ENCODE measurements at places on chromosomes 13 and 19.

GRCh38 chr13:35600137-35600536, 123.6 kb upstream of the MAB21L1 start:
- no peak for DNase-seq

GRCh38 chr13:110563463-110563774, 1.9 kb upstream of the RAB20 start:
- DNase-seq = no peak

DNA sequence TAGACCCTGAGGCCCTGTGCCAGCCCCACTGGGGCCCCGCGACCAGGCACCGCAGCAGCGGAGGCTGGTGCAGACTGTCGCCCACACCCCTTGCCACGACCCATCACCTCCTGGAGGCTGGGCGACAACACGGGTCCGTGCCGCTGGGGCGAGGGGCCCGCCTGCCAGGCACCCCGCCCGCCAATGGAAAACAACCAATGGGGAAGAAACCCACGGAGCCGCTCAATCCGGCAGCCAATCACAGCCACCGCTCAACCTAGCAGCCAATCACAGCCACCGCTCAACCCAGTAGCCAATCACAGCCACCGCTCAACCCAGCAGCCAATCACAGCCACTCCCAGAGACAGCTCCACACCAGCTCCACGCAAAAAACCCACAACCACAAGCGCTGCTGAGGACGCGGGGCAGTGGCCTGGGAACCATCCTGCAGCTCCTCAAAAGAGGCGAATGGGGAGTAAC, 29.7 kb downstream of the GPX4 start:
- DNase-seq = peak; percentile 79

GRCh38 chr13:35744566-35745178, 268.2 kb upstream of the MAB21L1 start:
- no peak for DNase-seq

- no peak for DNase-seq
Measured at GRCh38 chr13:100610391-100611347, 22.1 kb upstream of the GGACT start.

DNA sequence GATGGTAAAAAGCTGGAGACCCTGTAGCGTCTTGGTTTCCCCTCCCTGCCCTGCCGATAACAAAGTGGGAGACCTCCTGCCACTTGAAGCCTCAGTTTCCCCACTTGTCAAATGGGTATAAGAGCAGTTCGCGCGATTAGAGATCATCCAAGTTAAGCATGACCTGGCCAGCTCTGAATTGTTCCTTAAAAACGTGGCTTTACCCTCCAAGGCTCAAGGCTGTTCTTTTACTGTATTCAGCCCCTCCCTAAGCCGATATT, 421 bp downstream of the TNPO2 start:
- no peak for DNase-seq

GRCh38 chr13:41137241-41137640, 4.6 kb upstream of the KBTBD6 start:
- no peak for DNase-seq

DNA sequence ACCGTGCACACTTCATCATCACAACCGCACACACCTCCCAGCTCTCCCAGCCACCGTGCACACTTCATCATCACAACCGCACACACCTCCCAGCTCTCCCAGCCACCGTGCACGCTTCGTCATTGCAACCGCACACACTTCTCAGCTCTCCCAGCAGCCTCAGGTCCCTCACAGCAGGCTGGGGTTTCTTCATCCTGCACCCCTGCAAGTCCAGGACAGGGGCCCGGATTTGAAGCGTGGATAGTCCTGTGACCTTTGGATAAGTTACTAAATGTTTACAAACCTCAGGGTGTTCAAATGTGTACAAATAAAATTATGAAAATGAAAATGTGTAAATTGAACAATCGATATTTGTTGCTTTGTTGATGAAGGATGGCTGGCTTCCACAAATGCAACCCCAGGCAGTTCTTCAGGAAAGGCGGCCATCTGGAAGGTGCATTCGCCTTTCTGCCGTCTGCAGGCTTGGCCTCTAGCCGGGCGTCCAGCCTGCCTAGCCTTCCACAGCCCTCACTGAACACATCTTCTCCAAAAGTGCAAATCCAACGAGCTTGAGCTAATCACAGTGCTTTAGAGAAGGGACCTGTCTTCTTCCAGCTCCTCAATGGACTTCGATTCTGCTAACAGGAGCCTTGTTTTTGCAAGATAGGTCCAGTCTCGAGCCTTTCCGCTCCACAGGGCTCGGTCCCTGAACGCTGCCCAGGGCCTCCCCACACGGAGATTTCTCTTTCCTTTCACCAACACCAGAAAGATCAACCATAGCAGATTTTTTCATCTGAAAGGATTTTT, 74.2 kb downstream of the SPACA7 start:
- DNase-seq = no peak

DNA sequence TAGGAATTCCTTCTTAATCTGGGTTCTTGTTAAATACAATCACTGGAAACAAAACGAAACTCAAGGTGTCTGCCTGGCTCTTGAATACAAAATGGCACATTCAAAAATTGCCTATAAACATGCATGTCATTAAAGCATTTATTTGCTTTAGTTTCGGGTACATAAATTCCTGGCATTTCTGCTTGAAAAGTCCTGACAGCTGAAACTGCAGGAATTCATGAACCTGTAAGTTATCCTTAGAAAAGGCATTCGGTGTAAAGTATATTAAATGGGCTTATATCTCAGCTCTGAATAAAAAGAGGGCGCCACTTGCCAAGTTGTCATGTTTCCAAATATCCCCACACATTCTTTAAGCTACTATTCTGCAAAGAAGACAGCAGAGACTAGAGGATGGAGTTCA, 32.9 kb downstream of the RXFP2 start:
- DNase-seq = no peak

GRCh38 chr13:41222259-41222852, 28.0 kb upstream of the KBTBD7 start:
- DNase-seq = no peak

- no peak for DNase-seq
Measured at GRCh38 chr19:15126131-15126910, 19.1 kb downstream of the SYDE1 start.

Data from naive thymus-derived CD8-positive, alpha-beta T cell (primary cell).